ENCODE measurements at places on chromosomes 13 and 19.

GRCh38 chr13:94464771-94465170 is 14.7 kb downstream of the DCT start:
- DNase-seq: no peak

GRCh38 chr19:33311326-33311682 is 9.0 kb upstream of the CEBPA start:
- DNase-seq: no peak

DNA sequence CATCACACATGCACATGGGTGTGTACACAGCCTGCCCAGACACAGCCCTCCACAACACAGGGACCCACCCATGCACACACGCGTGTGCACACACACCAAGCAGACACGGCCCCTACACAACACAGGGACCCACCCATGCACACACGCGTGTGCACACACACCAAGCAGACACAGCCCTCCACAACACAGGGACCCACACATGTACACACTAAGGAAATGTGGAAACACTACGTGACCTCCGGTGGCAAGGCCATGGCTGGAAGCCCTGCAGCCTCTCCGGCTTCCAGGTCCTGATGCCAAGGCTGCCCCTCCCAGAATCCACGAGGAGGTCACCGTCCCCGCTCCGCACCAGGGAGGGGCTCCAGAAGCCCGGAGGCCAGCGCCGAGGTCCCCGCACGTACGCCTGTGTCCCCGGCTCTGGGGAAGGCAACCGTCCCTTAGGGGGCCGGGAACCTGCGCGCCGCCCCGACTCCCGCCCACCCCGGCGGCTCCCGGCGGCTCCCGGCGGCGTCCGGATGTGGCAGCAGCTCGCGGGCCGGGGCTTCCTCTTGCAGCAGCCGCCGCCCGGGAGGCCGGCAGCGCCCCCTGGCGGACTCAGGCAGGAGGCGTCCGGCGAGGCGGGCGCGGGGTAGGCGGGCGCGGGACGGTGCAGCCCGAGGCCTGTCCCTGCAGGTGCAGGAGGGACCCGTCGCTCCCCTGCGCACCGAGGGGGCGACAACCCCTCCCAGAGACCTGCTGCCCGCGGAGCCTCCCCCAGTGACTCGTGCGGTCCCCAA is 29.8 kb upstream of the GRTP1 start:
- DNase-seq: no peak

- peak; percentile 41 for DNase-seq
Measured at GRCh38 chr19:54653181-54653809, 9.5 kb upstream of the LILRB4 start.

- no peak for DNase-seq
Measured at GRCh38 chr19:30799865-30800755, 427.9 kb downstream of the ZNF536 start.

- DNase-seq: no peak
Measured at GRCh38 chr19:16121967-16122366, 10.3 kb downstream of the RAB8A start.

DNA sequence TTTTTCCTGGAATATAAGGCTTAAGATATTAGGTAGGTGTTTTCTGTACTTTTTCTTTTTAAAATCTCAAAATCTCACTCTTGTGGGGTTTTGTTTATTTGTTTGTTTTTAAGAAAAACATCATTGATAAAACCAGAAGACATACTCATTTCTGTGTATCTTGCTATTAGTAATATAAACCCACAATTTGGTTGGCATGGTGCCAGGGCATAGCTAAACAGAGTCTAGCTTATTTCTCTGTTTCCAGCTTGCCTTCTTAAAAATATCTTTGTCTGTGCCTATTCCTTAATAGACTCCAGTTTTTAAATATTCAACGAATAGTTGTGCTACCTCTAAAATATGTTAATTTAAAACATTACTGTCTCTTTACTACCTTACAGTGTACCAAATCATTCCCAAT is 1121.9 kb upstream of the PCDH20 start:
- no peak for DNase-seq

DNA sequence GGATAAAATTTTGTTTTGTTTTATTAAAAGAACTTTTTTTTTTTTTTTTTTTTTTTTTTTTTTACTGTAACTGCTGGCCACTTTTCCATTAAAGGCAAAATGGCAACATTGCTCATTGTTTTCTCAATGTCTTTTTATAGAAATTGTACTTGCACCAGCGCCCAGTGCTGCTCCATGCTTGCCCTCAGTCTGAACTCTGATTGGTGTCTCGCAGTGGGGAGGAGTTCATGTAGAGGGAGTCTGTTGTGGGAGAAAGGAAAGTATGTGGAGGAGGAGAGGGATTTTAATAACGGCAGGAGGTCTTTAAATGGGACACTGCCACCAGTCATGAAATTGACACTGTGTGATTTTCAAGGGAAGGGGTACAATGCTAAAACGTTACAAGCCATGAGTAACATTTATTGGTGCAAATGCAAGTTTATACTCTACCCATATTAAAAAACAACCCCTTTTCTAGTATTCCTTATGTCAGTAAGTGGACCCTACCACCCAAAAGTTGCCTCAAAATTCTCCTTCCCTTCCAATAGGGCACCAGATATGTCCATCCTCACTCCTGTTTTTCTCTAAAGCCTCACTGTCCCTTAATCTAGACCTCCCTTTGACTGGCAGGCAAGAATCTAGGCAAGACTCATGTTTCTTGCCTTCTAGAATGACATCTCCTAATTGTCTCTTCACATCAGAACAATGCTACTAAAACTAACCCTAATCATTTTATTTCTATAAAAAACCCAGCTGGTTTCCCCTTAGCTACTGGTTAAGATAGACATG is 3.2 kb downstream of the RASL11A start:
- DNase-seq: no peak

- peak; percentile 64 for DNase-seq
Measured at GRCh38 chr19:1172353-1173158, 1.5 kb downstream of the SBNO2 start.

- peak; percentile 38 for DNase-seq
Measured at GRCh38 chr19:13859361-13859880, 17.5 kb upstream of the NANOS3 start.

GRCh38 chr13:102517959-102518358 is 78.8 kb upstream of the TPP2 start:
- peak; percentile 12 for DNase-seq

GRCh38 chr19:30253581-30253996 is 118.6 kb upstream of the ZNF536 start:
- peak; percentile 42 for DNase-seq
